H4 (cell line): ENCODE measurements at places on chromosomes 6 and 20.

DNA sequence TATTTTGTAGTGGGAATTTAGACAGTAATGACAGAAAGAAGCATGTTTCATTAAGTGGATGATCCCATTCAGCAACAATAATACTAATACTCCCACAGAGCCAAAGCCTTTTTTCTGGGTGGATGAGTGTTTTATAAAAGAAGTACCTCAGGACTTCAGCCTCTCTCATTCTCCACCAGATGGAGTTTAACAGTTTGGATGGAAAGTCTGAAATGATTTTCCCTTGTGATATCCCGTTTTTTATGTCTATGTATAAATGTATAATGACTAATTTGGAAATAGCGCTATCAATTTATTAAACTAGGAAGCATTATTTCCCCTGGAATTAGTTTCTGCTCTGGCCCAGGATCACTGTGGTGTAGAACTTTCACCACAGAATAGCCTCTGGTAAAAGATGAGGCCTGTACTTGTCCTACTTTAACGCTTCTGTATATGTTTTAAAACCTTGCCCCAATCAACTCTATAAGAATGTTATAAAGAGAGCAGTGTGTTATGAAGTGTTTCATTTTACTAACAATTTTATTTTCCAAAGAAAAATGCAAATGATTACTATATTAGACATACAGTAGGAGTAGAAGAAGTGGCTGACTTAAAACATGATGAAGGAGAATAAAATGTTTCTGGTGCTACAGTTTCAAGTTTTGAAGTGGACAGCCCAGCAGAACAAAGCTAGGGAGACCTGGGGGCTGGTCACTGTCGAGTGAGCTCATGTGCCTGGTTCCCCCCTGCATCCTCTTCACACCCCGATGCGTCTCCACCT is 135.6 kb downstream of the HIVEP1 start:
- no peak for DNase-seq

DNA sequence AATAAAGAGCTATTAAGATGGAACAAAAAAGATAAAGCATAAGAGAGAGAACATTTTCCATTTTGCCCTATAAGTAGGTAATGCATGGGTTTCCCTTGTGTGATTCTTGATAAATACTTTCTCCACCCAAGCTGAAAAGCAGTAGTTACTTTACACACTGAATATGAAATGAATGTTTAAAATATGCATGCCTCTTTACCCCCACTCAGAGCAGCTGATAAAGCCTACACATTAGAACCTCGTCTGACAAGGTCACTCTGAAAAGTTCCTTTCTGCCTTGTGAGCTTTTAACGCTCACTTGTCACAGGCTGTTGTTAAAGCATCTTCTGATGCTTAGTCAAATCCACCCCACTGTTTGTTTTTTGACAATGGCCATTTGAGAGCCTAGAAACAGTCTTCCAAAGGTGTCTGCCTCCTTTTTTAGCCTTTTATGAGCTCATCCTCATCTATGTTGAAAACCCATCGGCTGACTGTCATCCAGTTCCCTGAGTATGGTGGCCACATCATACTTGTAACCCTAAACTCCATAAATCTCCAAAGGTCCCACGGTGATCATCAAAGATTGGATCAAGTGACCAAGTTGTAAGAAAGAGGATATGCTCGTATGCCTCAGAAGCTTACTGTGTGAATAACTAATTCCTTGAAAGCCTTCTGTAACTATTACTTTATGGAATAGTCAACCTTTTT is 102.8 kb downstream of the ATXN1 start:
- DNase-seq, result no peak

- no peak for DNase-seq
Measured at GRCh38 chr6:122116835-122117627, 282.4 kb upstream of the HSF2 start.

- no peak for DNase-seq
Measured at GRCh38 chr6:47238456-47238995, 71.2 kb downstream of the TNFRSF21 start.

GRCh38 chr6:106048336-106048735 is 37.8 kb upstream of the PRDM1 start:
- DNase-seq, result no peak

GRCh38 chr6:123415844-123416468 is 220.8 kb downstream of the TRDN start:
- peak; percentile 44 for DNase-seq

- DNase-seq, result no peak
Measured at GRCh38 chr6:14550410-14550809, 432.8 kb downstream of the CD83 start.
